ENCODE measurements at places on chromosomes 2 and 18.
A peak's percentile ranks its signal among the peaks of the same experiment; 100 is the strongest.

DNA sequence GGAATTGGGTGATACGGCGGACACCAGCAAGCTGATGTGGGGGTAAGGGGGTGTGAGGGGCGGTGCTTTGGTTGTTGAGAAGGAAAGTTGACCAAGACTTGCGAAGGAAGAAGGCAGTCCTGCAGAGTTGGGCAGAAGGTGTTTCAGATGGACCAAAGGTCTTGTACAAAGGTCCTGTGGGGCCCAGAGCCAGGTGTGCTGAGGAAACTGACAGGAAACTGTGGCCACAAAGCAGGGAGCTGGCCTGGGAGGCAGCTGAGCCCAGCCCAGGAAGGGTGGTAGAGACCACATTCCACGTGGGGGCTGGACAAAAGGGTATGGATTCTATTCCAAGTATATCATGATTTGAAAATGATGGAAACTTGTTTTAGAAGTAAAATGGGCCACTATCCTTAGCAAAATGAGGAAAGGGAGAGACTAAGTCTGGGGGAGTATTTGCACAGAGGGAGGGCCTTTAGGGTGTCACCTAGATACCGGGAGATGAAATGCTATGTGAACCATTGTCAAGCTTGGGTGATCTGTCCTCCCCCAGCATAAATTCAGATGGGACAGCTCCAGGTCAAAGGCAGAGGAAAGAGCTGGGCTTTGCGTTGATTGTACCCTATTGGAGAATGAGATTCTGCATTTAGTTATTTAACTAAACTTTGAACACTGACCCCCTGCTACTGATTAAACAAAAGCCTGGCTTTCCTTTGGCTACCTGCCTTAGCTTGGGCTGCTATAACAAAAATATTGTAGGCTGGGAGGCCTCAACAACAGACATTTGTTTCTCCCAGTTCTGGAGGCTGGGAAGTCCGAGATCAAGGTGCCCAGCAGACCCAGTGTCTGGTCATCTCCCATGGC is 4.3 kb upstream of the EDAR start:
- no peak for DNase-seq

GRCh38 chr18:44838971-44839666 is 158.4 kb downstream of the SETBP1 start:
- no peak for DNase-seq

DNA sequence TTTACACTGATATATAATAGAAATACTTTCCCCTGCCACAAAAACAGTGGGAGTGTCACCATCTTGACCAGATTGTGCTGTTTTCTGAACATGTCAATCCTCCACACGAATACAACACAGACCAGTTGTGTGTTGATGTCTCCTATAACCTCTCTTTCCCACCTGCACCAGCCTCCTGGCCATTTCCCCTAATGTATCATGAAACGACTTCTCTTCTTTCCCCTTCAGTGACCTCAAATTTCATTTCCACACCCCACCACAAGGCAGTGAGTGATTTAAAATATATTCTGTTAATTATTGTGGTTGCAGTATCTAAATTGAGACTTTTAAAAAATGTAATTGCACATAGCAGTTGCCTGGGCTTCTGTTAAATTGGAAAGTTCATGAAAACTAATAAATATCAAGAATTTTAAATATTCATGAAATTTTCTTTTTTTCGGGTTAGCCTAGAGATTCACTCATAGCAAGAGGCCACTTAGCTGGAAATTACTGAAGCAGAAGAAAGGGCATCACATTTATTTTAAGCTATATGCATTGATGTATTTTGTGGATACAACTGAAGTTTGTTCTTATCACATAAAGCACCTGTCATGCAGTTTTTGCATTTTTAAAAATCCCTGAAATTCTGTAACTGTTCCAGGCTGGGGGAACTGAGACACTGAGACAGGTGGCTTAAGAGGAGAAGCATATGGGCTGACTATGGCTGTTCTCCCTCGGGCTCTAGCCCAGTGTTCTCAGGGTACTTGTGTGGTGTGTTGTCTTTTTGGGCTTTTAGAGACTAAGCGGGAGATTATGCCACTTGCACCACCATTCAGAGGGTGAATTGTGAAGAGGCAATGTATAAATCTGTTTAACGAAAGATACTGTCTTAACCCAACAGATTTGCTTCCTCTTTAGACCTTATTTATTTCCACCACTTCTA is 15.9 kb downstream of the FAM171B start:
- DNase-seq, result no peak

DNA sequence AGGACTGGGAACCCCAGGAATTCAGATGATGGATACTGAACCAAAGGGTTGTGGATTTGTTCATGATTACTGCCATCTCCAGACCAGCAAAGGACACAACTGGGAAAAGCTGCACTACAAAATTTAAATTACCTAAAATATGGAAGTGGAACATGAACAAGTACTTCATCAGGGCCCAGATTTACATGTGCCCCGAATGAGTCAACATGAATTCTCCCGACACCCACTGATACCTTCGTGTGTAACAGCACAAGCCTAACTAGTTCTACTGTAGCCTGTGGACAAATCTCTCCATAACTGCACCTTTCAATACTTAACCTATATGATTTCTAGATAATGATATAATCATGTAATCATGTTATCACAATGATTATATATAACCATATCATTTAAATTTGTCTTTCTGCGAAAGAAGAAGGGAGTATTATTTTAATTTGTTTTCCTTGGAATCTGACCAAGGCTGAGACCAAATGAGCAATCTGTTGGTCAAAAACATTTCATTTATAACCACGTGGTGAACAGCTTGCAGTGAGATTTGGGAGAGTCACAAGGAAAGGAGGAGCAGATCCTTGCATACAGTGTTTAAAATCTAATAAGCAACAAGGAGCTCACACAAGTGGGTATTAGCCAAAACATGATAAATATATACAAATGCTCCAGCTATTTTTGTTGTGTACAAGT is 70.5 kb downstream of the CACNB4 start:
- DNase-seq, result no peak

GRCh38 chr2:230889911-230890601 is 25.3 kb downstream of the ITM2C start:
- DNase-seq, result no peak

DNA sequence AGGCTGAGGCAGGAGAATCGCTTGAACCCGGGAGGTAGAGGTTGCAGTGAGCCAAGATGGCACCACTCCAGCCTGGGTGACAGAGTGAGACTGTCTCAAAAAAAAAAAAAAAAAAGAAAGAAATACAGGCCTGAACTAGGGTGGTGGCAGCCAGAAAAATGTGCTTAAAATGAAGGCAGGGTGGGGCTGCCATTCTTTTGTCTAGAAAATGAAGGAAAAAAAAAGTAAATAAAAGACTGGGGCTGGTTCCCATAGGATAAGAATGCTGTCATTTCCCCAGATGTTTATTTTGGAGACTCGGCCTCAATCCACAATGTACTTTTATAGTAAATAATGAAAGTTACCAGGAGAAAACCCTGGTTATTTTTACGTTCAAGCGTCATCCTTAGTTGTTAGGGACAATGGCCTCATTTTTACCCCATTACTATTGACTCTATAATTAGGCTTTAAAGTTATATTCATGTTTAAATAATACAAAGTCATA is 58.9 kb downstream of the ATP8B1 start:
- DNase-seq, result no peak

GRCh38 chr2:189639007-189639609 is 22.2 kb upstream of the ASNSD1 start:
- no peak for DNase-seq

DNA sequence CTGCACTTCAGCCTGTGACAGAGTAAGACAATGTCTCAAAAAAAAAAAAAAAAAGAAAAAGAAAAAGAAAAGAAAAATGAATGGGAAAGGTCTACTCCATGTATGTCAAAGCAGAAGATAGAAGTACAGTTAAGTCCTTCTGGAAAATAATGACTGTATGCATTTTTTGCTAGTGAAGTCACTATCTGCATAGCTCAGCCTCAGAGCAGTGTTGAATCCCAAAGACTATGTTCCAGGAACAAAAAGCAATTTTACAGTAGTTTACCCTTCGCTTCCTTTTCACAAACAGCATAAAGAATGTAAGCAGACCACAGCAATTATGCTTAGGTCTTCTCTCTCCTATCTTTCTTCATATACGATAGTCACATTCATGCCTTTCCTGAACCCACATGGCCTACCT is 497.4 kb downstream of the CMPK2 start:
- DNase-seq, result peak; percentile 8

GRCh38 chr2:178044836-178045235 is 27.7 kb downstream of the PDE11A start:
- no peak for DNase-seq

GRCh38 chr2:33484042-33484621 is 7.7 kb downstream of the RASGRP3 start:
- no peak for DNase-seq

GRCh38 chr2:165745916-165746315 is 48.1 kb downstream of the GALNT3 start:
- no peak for DNase-seq

GRCh38 chr2:25941042-25941441 is 41.3 kb downstream of the KIF3C start:
- DNase-seq, result no peak

- DNase-seq, result no peak
Observed at GRCh38 chr2:105798595-105798994, 53.9 kb downstream of the NCK2 start.

GRCh38 chr18:12765126-12765525 is 62.3 kb downstream of the PSMG2 start:
- no peak for DNase-seq

GRCh38 chr2:29186817-29187216 is 71.6 kb downstream of the CLIP4 start:
- no peak for DNase-seq

DNA sequence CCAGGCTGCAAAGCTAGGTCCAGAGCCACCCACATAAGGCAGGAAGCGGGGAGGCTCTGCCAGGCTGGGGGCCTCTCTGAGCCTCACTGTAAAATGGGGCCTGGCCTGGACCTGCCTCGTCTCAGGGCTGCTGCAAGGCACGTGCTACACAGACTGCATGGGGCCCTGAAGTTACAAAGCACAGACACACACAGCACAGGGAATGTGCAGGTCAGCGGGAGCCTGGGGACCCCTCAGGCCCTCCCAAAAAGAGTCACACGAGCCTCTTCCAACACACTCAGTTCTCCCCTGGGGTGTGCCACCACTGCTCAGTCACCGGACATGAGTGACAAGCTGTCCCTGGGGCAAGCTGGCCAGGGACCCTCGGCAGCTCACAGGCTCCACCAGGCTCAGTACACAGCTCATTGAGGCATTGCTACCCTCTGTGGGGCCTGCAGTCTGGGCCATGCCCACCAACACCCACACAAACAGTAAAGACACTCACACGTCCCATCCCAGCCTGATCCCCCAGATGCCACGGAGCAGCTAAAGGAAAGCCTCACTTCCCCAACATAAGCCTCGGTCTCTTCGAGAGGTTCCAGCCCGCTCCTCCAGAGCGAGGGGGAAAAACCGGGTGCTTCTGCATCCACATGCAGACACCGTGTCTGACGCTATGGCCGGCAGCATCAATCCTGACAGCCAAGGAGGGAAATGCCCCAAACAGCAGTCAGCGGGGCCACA is 33.7 kb downstream of the BOK start:
- DNase-seq, result no peak

GRCh38 chr2:112818094-112818902 is 18.3 kb downstream of the IL1B start:
- DNase-seq, result no peak

- DNase-seq, result no peak
Observed at GRCh38 chr2:241136191-241136590, 13.1 kb downstream of the PASK start.

GRCh38 chr2:203533676-203534591 is 1.2 kb downstream of the RAPH1 start:
- peak; percentile 34 for DNase-seq

GRCh38 chr18:14093307-14093915 is 38.8 kb downstream of the ZNF519 start:
- DNase-seq, result no peak

GRCh38 chr2:26532301-26533250 is 54.7 kb upstream of the OTOF start:
- DNase-seq, result no peak

GRCh38 chr18:74257083-74257482 is 34.7 kb downstream of the CYB5A start:
- DNase-seq, result no peak

GRCh38 chr2:68747413-68747812 is 12.8 kb downstream of the ARHGAP25 start:
- DNase-seq, result no peak

GRCh38 chr2:177078416-177078815 is 134.2 kb upstream of the HNRNPA3 start:
- DNase-seq, result no peak

GRCh38 chr2:136434251-136434715 is 316.3 kb upstream of the CXCR4 start:
- DNase-seq, result no peak

DNA sequence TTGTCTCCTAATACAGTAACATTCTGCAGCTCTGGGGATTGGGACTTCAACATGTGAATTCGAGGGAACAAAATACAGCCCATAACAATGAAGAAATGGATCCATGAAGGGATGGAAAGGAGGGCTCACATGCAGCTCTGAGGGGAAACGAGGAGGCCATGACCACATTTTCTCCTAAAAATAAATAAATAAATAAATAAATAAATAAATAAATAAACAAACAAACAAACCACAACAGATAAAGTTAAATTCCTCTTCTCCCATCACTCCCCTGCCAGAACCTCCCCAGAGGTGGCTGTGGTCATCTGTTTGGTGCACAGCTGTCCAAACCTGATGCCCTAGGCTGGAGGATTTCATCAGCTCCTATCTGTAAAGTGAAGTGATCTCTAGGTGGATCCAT is 42.7 kb downstream of the MAL start:
- no peak for DNase-seq

DNA sequence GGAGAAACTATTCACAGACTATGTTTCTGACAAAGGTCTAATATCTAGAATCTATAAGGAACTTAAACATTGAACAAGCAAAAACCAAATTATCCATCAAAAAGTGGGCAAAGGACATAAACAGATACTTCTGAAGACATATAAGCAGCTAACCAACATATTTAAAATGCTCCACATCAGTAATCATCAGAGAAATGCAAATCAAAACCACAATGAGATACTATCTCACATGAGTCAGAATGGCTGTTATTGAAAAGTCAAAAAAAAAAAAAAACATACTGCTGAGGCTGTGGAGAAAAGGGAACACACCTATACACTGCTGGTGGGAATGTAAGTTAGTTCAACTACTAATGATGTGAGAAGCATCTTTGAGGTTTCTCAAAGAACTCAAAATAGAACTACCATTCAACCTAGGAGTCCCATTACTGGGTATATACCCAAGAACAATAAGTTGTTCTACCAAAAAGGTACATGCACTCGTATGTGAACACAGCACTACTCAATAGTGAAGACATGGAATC is 220.4 kb upstream of the TFPI start:
- DNase-seq, result peak; percentile 25

GRCh38 chr18:51068105-51068504 is 38.1 kb downstream of the SMAD4 start:
- DNase-seq, result no peak

GRCh38 chr2:216657980-216658379 is 24.8 kb downstream of the IGFBP2 start:
- DNase-seq, result no peak

- DNase-seq, result no peak
Observed at GRCh38 chr2:202911203-202911511, 316 bp downstream of the WDR12 start.

- no peak for DNase-seq
Observed at GRCh38 chr2:153443106-153443505, 35.5 kb downstream of the RPRM start.

- DNase-seq, result no peak
Observed at GRCh38 chr2:121502781-121503180, 27.9 kb upstream of the RNU4ATAC start.

- DNase-seq, result no peak
Observed at GRCh38 chr18:3514312-3515216, 64.6 kb downstream of the TGIF1 start.

GRCh38 chr2:201854221-201854801 is 48.0 kb downstream of the CDK15 start:
- DNase-seq, result peak; percentile 94

Data from amniotic stem cell (primary cell).